ENCODE measurements at places on chromosomes 3 and 15.

- no peak for DNase-seq
These were observed 65.7 kb upstream of the RGMA start for GRCh38 chr15:93154666-93155065.

DNA sequence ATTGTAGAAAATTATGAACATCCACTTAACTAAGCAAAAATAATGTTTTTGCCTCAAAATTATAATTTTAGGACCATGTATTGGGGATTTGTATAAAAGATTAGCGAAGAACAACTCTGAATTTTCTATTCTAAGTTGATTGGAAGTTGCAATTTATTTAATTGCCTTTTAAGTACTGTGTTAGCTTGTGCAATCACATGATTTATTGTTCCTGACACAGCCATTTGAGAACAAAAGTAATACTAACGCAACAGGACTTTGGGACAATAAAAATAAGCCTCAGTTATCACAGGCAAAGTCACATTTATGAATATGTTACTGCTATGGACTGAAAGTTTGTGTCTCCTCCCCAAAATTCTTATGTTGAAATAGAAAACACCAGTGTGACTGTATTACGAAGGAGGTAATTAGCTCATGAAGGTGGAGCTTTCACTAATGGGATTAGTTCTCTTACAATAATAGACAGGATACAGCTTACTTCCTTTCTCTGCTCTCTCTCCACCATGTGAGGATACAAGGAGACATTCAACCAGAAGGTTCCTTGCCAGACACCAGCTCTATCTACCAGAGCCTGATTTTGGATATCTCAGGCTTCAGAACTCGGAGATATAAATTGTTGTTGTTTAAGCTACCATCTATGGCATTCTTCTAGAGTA, 745.9 kb downstream of the ZBBX start:
- no peak for DNase-seq

DNA sequence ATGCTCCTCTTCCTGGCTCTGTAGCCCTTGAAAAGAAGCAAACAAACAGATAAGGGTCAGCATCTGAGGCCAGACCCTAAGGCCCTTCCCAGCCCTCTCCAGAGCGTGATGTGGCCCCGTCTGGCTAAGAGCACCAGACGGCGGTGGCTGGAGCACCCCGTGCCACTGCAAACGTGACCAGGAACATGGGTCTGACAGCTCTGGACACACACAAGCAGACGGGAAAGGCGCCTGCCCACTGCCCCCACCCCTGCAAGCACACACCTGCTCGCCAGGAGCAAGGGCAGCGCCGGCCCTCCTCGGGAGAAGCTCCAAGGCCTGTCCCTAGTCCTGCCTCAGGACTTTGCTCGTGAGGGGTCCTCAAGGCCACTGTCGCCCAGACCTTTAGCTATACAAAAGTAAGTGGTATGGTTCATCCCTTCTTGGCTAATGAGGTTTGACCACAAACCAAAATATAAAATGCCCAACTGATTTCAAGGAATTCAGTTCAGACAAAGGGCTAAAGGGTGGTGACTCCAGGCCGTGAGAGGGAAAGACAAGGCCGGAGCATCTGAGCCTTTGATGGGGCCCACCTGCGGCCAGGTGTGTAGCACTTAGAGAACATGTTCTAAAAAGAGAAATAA, 90.4 kb downstream of the XXYLT1 start:
- DNase-seq, result no peak

DNA sequence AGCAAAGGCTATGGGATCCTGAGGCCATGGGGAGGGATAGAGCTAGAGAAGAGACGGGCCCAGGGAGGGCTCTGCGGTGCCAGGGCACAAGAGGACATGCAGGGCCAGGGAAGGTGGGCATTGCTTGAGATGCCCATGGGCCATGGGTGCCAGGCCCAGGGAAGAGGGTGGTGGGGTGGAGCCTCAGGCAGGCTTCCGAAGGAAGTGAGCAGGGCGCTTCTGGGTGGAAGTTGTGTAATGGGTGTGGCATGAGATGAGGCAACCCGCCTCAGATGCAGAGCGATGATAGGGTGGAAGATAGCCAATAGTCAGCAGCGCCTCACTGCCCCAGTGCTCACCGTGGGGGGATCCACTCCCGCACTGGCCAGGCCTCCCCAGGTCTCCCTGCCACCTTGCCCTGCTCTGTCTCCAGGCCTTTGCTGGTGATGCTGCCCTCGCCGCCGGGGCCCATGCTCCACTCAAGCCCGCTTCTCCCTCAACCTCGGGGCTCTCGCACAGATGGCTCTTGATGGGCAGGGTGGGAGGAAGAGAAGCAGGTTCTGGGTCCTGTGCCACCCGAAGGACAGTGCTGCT, 51.4 kb downstream of the DNAJB8 start:
- DNase-seq, result no peak

- DNase-seq, result no peak
These were observed 39.5 kb downstream of the MAGEF1 start for GRCh38 chr3:184672335-184672734.

DNA sequence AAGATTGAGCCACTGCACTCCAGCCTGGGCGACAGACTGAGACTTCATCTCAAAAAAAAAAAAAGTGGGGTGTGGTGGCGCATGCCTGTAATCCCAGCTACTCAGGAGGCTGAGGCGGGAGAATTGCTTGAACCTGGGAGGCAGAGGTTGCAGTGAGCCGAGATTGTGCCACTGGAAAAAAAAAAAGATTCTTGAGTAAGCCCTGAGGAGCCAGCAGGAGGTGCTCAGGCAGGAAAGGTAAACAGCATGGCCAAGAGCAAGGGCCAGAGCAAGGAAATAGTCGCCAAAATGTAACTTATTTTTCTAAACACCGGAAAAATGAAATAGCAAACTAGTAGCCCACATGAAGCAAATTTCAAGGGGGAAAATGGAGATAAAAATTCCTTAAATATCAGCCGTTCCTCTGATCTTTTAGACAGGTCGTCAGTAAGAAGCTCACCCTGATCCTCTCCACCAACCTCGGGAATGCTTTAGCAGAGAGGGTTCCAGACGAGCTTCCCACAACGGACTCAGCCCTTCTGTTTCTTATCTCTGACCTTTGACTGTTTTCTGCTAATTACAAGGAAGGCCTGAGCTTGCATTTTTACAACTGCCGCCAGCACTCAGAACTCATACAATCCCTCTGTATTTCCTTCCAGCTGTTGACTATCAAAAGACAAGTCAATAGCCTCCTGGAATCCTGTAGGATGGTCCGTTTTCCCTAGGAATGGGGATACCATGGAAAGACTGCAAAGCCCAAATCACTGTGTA, 45.0 kb upstream of the AKAP13 start:
- DNase-seq, result no peak

- no peak for DNase-seq
These were observed 1.5 kb upstream of the FBXO22 start for GRCh38 chr15:75902129-75902557.

GRCh38 chr3:136667081-136667480, 85.1 kb downstream of the STAG1 start:
- no peak for DNase-seq

DNA sequence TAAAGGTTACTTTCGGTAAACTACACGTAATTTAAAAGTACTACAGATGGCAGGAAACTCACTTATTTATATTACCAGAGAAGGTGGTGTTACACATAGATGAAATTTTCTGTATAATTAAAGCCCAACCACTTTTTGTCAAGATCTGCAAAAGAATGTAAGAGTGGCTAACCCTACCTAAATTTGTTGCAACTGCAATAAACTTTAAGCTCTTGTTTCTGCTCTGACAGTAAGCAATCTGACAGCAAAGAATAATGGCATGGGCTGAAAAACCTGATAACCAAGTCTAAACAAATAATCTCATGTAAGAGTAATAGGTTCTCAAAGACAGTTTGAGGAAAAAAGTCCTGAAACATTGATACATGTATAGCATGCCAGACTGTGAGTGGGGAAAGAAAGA, 897.3 kb downstream of the TUSC7 start:
- DNase-seq, result no peak

GRCh38 chr3:14317057-14317553, 85.3 kb upstream of the SLC6A6 start:
- no peak for DNase-seq

Data from stimulated activated CD8-positive, alpha-beta memory T cell treated with anti-CD3 and anti-CD28 coated beads, Interleukin-2, amount 100 ng/mL, for 48 hours (primary cell).